ENCODE measurements at places on chromosomes 3 and 15.
A peak's percentile ranks its signal among the peaks of the same experiment; 100 is the strongest.

- DNase-seq: peak; percentile 26
Observed at GRCh38 chr3:43012174-43012573, 33.1 kb downstream of the GASK1A start.

- no peak for DNase-seq
Observed at GRCh38 chr3:78140866-78141265, 1101.0 kb downstream of the ROBO2 start.

DNA sequence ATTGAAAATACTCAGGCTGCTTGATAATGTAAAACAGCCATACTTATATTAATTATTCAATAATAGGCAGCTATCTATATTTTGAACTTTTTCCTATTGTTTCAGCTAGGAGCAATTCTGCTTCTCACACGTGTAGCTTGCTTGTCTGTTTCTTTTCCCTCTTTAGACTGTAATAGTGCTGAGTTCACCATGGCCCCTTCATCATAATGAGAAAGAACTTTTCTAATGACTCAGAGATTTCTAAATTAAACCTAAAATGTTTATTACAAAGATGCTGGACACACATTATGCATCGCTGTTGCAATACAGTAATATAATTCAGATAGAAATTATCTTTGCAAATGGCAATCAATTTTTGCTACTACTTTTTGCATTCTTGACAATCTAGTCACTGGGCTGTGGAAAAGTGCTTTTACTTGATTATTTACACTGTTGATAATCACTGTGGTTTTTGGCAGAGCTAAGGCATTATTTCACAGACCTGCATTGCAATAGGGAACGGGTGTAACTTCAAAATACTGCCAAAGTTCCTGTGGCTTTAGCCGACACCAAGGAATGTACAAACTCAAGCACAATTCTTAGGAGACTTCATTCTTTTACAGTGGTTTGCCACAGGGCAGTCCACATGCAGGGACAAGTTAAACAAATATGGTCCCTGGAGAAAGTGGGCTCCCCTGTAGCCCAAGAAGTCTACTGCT is 281.0 kb upstream of the TBL1XR1 start:
- DNase-seq: no peak

DNA sequence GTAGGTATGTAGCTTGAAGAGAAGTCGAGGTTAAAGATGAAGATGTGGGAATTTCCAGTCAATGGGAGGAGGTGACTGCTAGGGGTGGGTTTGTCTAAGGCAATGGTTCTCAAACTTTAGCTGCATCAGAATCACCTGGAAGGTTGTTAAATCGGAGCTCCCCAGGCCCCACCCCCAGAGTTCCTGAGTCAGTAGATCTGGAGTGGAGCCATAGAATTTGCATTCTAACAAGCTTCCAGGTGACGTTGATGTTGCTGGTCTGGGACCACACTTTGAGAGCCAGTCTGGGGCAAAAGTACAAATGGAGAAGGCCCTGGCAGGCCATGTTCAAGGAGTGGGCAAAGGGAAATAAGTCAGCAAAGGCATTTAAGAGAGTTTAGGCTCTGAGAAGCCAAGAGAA is 69.1 kb downstream of the CMTM8 start:
- DNase-seq: no peak

DNA sequence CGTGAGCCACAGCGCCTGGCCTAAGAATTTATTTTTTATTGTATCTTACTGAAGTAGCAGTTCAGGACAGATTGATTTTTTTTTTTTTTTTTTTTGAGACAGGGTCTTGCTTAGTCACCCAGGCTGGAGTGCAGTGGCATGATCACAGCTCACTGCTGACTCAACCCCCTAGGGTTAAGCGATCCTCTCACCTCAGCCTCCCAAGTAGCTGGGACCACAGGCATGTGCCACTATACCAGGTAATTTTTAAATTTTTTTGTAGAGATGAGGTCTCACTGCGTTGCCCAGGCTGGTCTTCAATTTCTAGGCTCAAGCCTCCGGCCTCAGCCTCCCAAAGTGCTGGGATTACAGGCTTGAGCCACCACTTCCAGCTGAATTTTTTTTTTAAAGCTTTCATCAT is 99.8 kb upstream of the HERC1 start:
- DNase-seq: no peak

- DNase-seq: no peak
Observed at GRCh38 chr15:53586799-53587198, 172.7 kb downstream of the WDR72 start.

DNA sequence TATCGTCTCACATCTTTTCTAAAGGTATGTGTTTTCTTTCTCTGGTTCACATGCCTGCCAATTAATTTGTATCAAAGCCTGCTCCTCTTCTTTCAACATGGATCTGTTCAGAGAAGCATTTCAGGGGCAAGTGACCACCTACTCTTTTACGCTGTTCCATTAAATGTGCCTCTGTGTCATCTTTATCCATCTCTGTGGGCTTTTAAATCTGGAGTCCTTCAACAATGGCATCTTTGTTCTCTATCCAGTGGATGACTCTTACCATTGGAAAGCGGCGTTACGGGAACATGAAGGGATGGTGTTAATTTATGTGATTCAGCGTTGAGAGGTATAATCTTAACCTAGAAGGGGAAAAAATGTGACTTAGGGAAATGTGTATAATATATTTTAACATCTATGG is 92.7 kb upstream of the CFAP20DC start:
- DNase-seq: no peak

- DNase-seq: no peak
Observed at GRCh38 chr3:159458010-159458409, 530.6 kb upstream of the IL12A start.

DNA sequence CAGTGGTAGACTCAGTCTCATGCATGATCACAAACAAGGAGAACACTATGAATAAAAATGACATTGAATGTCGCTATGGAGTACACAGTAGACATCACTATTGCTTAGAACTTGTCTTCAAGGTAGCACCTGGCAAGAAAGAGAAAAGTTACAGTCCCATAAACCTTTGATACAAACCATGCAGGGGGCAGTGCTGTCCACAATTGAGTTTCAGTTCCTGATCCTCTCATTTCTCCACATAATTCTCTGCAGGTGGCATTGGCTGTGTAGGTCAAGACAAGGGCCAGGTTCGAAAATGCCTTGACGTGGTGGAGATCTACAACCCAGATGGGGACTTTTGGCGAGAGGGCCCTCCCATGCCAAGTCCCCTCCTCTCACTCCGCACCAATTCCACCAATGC is 47.9 kb downstream of the KBTBD12 start:
- DNase-seq: no peak

DNA sequence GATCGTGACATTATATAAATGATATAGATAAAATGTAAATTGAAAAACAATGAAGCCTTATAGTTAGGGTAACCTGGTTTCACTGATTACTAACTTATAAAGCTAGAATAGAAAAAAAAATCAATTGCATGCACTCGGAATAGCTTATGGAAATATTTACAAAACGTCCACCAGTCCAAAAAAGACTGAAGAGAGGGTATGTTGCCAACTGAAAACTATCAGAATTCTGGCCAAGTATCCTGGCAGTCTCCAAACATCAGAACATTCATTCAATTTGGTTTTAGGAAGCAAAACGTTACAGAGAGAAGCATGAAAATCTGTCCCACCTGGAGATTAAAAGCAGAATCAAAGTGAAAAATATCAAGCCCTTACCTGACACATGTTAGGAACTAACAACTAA is 892.4 kb downstream of the ROBO1 start:
- no peak for DNase-seq

DNA sequence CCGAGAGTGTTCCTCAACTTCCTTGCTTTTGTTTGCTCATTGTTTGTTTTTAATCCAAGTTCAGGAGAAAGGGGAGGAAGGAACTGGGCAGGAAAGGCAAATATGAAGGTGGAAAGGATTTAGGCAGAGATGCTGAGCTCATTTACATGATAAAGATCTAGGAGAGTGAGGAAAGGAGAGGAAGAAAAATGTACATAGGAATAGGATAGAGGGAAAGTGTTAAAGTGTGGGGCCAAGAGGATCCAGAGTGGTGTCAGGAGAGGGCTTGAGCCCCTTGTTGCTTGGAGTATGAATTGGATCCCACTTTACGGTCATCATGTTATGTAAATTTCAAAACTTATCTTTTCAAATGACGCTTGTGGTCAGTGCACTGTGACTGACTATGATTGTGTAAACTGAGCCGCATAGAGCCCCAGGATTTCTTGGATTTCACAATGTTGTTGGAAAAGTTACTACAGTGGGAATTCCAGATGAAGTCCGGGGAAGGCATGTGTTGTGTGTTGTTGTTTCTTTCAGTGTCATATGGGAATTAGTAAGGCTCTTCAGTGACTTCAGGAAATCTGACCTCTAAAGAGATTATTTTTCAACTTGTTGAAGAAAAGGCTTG is 15.0 kb upstream of the PLD1 start:
- DNase-seq: no peak

- no peak for DNase-seq
Observed at GRCh38 chr15:33871980-33872379, 96.3 kb upstream of the CHRM5 start.

GRCh38 chr15:44243829-44244228 is 44.7 kb upstream of the GOLM2 start:
- DNase-seq: no peak

DNA sequence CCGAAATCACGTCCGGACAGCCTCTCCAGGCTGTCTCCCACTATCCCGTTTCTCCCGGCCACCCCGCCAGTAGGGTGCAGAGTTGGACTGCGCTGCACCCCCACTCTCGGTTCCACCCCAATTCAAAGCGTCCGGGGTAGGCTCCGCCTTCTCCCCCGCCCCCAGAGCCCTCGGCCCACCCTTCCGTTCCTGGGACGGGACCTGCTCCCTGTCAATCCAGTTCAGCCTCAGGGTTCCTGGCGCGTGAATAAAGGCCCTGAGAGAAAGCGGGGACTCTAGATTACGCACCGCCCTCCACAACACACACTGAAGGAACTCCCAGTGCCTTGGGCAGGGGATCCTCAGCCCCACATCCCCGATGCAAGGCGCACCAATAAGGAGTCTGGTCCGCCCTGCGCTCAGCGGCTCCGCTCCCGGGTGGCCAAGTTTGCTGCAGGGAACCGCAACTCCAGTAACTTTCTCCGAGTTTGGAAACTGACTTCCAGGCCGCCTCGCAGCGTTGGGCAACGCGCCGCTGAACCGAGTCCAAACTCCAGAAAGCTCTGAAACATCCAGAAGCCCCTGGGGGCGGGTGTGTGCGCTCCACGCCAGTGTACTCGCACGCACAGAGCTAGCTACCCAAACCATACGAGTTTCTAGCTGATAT is 1.9 kb downstream of the ADAMTS9 start:
- DNase-seq: no peak

DNA sequence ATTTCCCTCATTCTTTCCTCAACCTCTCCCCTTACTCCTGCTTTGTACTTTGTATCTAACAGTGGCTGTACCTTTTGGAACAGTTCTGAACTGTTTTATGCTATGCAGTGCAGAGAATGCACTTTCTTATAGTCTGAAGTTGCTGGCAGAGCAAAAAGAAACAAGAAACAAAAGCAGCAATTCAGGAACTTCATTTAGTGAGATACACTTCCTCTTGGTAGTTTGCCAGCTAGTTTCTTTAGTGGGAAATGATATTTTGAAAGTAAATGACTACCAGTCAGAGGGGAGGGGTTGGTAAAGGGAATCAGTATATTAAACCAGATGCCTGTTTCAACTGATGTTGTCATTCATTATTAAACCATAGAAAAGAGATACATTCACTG is 55.0 kb upstream of the CHD2 start:
- peak; percentile 68 for DNase-seq

DNA sequence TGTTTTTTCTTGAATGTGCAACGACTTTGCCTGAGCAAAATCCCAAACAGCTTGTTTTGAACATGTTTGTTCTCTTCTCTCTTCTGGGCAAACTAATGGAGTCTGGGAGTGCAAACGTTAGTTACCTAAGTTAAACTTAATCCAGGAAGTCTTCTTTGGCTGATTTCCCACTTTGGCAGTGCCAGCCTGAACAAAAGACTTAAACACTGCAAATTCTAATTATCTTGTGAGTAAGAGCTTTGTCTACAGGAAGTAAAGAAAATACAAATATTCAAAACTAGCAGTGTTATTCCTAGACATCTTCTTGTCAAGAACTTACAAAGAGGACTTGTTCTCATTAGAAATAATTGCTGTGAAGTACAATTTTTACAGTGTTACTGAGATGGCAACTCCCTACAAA is 16.7 kb upstream of the DENND6A start:
- DNase-seq: no peak

- DNase-seq: no peak
Observed at GRCh38 chr3:187839422-187839821, 94.2 kb upstream of the BCL6 start.

DNA sequence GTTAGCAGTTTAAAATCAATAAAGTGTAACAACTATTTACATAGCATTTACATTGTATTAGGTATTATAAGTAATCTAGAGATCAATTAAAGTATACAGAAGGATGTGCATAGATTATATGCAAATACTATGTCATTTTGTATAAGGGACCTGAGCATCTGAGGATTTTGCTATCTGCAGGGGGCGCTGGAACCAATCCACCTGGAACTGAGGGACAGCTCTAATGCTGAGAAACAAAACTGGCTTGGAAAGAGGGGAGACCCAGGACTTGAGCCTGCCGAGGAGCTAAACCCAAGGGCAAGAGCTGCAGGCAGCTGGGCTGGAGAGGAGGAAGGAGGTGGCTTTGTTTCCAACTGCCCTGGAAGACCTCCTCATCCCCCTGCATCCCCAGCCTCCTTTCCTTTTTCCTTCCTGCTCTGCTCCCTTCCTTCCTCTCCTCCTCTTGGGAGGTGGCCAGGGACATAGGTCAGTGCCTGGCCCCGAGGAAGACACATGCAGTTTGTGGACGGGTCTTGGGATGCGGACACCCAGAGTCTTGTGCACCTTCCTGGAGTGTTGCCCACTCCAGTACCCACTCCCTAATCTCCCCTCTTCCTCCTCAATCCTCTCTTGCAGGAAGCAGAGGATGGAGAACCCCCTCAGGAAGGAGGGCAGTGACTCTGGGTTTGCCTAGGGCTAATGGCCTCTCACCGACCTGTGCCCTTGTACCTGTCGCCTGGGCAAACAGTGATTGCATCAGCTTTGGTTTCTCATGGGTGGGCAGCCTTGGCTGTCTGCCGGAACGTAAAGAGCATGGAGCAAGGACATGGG is 825 bp upstream of the RTP3 start:
- peak; percentile 51 for DNase-seq

- peak; percentile 38 for DNase-seq
Observed at GRCh38 chr3:150761831-150762661, 923 bp downstream of the SIAH2 start.

Data from CD4-positive, alpha-beta T cell treated with Interleukin-10 for 1 hour (primary cell).